ENCODE measurements at places on chromosomes 1 and 21.

- peak; percentile 68 for DNase-seq
Observed at GRCh38 chr1:213244664-213245091, 193.6 kb downstream of the RPS6KC1 start.

DNA sequence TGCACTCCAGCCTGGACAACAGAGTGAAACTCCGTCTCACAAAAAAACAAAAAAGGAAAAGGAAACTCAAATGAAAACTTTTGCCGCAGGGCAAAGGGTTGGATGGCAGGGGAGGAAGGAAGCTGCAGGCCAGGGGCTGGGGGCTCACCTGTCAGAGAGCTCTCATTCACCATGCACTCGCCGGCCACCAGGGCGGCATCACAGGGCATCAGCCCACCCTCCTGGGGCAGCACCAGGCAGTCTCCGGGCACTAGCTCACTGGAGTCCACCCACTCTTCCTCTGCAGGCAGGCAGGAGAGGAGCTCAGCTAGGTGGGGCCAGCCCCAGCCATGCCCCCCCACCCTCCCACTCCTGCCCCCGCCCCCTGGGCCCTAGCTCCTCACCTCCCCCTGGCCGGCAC is 11.9 kb downstream of the ATP13A2 start:
- no peak for DNase-seq

DNA sequence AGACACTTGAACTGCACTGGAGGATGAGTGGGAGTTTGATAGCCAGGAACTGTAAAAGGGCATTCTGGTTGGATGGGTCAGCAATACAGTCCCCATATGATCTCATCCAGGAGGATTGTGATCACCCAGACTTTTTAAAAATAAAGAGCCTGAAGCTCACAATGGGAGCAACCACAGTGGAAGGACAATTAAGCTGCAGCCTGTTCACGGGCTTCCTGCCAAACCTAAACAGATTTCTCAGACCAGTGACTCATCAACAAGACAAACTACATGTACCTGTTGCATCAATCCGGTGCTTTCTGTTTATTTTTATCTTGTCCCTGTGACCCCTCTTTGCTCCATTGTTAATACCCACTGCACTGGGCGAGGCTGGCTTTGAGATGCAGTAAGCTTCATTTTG is 52.3 kb downstream of the PAPPA2 start:
- DNase-seq: peak; percentile 92

DNA sequence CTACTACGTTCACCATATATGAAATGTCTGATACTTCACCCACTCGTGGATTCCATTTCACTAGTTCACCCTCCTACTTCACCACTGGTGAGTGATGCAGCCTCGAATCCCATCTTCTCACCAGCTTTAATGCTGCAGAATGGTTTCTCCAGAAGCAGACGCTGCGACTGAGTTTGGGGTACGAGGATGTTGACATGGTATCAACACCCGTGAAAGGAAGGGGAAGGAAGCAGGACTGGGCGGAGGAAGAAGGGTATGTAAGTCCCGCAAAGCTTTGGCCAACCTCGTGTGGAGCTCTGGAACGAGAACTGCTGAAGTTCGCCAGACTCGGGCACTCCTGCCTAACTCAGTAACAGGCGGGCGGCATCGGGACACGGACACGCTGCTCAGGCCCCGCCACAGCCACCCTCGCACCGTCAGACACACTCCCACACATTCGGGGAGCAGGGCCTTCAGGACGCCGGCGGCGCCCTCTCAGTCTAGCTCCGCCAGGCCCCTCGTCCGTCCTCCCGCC is 833 bp upstream of the DIP2A start:
- DNase-seq: peak; percentile 54

GRCh38 chr1:246002725-246003441 is 504.2 kb downstream of the SMYD3 start:
- DNase-seq: peak; percentile 89

DNA sequence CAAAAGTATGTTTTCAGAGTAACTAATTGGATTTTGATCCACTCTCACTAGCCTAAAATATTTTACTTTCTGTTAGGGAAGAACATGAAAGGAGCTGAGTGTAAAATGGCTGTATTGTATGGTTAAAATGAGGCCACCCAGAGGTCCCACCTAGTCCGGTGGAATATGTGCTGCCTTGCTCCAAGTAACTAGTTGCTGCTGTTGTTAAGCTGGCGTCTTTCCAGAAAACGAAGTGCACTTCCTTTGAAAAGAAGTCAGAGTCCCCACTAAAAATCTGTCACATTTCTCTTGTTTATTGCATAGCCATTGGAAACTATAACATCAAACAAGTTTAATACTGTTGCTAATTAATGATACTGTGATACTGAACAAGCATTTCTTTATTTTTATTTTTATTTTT is 3.2 kb downstream of the SLC25A33 start:
- DNase-seq: peak; percentile 61

DNA sequence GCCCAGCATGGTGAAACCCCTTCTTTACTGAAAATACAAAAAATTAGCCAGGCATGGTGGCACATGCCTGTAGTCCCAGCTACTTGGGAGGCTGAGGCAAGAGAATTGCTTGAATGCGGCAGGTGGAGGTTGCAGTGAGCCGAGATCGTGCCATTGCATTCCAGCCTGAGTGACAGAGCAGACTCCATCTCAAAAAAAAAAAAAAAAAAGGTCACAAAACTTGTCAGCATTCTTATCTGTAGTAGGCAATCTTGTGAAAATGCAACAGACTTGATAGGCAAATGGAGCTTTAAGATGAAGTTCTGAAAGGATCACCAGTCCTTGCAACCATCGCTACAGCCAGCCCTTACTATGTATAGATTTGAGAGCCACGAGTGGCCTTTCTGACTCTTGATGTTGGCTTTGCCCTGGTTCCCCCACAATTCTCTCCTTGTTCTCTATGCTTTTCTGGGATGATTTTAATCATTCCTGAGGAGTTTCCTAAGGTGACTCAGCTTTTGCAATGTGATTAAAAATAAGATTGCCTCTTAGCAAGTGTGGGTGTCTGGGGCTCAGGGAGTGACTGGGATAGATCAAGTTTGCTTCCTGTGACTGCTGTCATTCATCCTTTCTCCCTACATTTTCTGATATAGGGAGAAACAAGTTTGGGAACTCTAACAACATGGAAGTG is 7.1 kb upstream of the MAP1LC3C start:
- DNase-seq: peak; percentile 49

DNA sequence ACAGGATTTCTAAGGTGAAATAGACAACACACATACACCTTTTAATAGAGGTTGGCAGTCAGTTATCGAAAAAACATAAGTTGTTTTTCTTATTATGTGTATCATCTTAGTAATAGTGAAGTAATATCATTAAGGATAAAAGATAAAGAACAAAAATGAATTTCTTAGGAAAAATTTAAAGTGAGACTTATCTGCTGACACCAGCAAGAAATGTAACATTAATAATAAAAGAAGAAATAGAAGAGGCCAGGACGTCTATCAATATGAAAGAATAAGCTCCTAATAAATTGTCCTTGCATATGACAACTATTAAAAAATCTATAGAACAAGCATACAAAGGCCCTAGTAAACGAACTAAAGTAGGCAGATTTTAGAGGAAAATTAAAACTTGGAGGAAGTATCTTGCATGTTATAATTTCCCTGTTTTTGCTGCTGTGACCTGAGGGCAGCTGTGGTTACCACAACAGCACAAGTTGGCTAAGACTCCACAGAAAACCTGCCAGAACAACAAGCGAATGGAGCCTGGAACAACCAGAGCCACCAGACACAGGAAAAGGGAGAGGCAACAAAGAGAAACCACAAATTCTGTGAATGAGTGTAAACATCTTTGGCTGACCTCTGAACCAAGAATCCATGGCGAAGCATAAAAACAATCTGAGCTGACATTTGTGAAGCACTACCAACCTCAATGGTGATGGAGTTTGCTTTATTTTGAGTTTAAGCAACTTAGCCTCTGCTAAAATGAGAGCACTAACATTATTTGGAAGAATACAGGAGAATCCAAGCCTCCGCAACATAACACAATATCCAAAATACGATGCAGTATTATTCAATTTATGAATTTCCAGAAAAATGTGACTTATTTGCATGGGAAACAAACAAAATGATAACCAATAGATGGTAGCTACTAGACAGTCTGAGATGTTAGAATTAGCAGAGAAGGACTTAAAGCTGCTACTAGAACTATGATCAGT is 207.5 kb downstream of the KCNT2 start:
- DNase-seq: peak; percentile 87

- peak; percentile 82 for DNase-seq
Observed at GRCh38 chr1:221035662-221036153, 156.5 kb downstream of the HLX start.

DNA sequence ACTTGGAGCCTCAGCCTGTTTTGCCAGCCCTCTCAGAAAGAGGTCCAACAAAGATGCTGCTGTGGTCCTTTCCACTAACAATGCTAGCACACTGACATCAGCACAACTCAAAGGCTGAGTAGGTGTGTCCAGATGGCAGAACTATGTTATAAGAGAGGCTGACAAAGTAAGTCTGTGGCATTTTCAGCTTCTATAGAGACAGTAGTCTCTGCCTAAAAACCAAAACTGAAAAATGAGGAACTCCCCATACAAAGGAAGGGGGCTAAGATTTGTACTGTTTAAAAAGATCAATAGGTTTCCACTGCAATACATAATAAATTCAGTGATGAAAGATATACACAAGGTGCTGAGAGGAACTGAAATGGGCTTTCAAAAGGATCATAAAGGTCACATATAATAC is 12.3 kb downstream of the ERO1B start:
- no peak for DNase-seq

DNA sequence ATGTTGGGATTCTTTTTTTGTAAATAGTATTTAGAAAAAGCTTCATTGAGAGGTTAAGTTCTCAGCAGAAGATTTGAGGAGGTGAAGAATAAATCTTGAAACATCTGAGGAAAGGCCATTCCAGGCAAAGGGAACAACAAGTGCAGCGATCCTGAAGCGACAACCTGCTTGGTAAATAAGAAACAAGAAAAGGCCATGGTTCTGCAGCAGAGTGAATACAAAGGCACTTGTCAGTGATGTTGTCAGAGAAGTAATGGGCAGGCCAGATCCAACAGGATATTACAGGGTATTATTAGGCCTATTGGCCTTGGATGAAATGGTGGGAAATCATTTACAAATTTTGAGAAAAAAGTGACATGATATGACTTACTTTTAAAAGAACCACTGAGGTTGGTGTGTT is 960.0 kb downstream of the PLA2G4A start:
- DNase-seq: no peak

- no peak for DNase-seq
Observed at GRCh38 chr1:32766328-32766972, 50.7 kb downstream of the YARS1 start.

- no peak for DNase-seq
Observed at GRCh38 chr1:48341221-48341620, 118.7 kb downstream of the SLC5A9 start.

DNA sequence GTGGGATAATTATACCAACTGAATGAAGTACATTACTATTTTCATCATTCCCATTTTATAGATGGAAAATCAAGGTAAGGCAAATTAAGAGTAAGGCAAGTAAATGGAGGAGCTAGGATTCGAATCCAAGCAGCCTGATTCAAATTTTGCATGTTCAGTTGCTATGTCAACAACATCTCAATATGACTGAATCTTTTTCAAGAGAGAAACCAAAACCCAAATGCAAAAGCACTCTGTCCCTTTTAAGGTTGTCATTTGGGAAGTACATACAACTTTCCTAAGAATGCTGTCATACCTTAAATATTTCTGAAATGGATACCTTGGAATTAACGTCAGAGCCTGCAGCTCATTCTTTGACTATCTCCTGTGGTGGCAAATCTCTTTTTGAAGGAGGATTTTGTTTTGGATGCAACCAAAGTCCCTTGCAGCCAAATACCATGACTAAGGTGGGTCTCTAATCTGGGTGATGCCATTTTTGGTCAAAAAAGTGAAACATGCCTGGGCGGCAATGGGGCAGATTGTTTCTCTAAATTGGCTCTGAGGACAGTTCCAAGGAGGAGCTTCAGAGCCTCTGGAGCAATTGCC is 25.4 kb downstream of the ADAMTS1 start:
- no peak for DNase-seq

DNA sequence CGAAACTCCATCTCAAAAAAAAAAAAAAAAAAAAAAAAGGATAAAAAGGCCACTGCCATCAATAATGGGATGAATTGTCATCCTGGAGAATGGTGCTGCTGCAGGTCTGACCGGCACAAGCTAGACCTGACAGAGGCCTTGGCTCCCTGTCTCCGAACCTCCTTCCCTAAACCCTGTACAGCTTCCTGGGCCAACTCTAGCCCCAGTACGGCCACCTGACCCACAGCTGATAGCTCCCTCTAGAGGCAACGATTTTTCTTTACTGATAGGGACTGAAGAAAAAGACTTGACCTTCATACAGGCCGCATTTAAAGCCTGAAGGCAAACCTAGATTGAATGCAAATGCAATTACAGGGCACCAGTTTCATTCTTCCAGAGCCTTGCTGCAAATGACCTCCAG is 30.7 kb downstream of the NOL9 start:
- peak; percentile 53 for DNase-seq

- no peak for DNase-seq
Observed at GRCh38 chr1:45608175-45609156, 15.4 kb downstream of the CCDC17 start.

DNA sequence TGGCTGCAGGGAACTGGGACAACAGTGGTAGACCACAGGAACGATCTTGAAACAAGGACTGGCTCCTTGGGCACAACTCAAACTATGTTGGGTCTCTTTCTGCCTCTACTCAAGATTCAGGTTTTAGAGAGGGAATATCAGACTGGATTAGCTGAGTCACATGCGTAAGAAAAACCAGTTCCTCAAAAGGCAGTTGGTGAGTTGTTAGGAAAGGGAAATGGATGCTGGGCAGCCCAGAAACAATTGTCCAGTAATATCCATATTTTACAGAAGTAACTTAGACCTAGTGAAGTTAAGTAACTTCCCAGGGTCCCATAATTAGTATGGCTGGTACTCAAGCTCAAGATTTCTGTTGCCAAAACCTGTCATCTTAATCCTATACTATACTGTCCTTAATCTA is 27.0 kb upstream of the TMEM39B start:
- DNase-seq: no peak

DNA sequence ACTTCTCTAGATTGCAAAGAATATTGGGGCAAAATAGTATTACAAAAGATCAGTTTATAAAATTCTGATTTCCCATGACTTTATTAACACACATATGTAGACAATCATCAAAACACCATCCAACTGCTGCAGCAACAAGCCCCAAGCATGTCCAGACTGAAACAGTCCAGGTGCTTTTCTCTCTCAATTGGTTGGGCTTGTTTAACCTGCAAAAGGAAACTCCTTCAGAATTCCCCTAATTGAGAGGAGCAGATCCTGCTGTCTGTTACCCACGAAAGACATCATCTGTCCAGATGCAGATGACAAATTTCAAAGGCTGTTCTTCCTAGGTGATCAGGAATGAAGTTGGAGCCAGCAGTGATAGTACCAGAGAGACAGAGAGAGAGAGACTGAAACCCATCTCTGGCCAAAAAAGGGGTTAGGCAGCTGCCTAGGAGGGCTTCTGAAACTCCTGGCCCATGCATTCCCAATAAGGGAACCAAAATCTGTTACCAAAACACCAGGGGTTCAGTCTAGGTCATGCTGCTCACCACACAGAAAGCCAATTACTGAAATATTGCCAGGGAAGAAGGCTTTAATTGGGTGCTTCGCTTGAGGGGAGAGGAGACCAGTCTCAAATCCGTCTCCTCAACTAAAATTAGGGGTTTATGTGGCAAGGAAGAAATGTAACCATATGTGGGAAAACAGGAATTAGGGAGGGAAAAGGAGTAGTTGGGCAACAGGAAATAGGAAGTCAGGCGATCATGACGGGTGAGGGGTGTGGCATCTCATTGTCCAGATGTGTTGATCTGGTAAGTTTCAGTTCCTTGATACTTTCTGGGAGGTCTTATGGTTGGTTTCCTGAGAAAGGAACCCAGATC is 34.7 kb upstream of the RGL1 start:
- no peak for DNase-seq

- no peak for DNase-seq
Observed at GRCh38 chr1:56313560-56313959, 265.8 kb downstream of the PLPP3 start.

All from fibroblast of mammary gland (primary cell).